ENCODE measurements at places on chromosomes 12 and 14. TPM values are rescaled to one million over a fixed set of nuclear protein-coding genes. Genes with fewer than 3 reads are reported as not detected.

- DNase-seq, result no peak
Measured at GRCh38 chr12:121798787-121799155, 5.0 kb upstream of the SETD1B start.

DNA sequence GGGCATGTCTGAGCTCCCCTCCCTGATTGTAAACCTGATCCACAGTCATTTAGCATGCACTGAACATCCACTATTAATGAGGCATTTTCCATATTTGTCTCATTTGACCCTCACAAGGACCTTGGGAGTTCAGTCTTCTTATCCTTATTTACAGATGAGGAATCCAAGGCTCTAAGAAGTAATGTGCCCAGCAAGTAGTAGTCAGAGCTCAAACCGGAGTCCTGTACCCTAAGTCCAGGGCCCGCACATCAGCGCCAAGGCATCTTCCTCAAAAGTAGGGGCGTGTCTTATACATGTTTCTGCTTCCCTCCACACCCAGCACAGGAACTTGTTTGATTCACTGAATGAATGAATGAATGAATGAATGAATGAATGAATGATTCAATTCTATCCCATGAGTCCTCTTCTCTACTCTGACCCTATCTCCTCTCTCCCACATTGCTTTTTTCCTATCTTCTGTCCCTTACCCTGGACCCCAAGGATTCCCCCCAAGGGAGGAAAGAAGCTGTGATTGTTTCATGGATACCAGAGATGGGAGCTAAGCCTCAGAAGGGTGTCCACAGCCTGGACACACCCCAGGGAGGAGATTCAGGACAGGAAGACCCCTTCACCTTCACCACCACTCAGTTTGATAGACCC, 21.8 kb upstream of the KRT8 start:
- no peak for DNase-seq

DNA sequence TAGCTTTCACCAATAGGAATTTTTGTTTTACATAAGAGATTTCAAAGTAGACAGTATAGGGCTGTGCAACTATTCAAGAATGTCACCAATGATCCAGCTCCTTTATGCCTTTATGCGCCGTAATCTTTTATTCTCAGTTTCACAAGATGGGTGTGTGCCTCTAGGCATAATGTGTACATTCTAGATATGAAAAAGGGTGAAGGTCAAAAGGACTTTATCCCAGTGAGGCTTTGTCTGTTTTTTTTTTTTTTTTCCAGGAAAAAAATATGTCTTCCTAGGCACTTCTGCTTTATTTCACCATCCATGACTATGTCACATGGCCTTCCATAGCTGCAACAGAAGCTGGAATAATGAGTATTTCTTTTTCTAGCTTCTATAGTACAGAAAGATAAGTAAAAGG, 142.3 kb upstream of the IGF1 start:
- DNase-seq, result no peak

GRCh38 chr14:65369560-65369959, 43.0 kb upstream of the FUT8 start:
- DNase-seq, result no peak

- DNase-seq, result no peak
Measured at GRCh38 chr12:97862072-97862471, 399.5 kb downstream of the RMST start.

- DNase-seq, result no peak
Measured at GRCh38 chr14:34684578-34684977, 29.8 kb downstream of the CFL2 start.

DNA sequence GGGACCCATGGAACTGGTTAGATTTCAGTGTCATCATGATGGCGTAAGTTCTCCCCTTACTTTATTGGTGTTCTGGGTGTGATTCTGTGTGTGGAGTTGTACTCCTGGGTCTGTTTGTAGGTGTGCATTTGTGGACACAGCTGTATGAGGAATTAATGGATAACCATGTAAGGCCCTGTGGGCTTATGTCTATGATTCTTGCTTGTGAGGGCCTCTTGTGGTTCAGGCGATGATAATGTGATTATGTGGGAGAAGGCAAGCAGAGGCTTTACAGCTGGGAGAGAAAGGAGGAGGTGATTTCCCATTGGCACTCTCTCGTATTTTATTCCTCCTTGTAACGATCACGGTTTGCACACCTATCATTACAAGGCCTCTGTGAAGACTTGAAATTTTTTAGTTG, 96.1 kb downstream of the SCN8A start:
- no peak for DNase-seq

GRCh38 chr14:75429562-75429961, 1.7 kb downstream of the JDP2 start:
- DNase-seq, result no peak

DNA sequence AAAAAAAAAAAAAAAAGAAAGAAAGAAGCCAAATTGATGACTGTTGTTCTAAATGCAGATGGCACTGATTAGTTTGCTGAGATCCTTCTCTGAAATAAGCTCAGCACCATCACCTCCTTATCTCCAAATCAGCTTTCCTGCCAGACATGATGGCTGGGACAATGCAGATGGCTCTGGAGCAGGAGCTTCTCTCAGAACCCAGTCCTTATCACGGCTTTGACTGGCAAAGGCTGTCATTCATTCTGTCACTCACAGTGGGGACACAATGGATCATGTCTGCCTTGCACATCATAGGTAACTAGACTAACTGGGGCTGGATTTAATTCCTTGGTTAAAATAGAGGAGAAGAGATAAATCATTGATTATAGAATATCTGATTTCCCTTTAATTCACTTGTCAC, 146.3 kb downstream of the PDZRN4 start:
- DNase-seq, result no peak

- no peak for DNase-seq
Measured at GRCh38 chr14:28769276-28769880, 2.8 kb downstream of the FOXG1 start.

DNA sequence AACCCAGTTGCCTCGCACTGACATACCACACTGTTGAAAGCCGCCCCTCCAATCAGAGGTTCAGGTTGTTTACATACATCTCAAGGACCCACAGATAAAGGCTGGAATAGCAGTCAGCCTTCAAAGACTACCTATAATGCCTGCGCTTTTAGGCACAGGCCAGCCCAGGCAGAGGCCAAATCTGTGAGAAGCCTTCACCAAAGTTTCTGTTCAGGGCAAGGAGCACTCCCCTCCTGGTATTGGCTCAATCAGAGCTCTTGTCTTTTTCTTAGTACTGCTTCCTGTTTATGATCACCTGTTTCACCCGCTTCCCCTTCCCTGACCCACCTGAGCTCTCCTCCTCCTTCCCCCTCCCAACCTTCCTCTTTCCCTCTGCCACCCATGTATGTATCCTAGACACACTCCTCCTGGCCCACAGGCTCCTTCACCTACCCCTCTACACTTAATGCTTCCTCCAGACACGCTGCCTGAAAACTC, 34.8 kb downstream of the DUSP16 start:
- no peak for DNase-seq

GRCh38 chr12:81797100-81797499, 38.0 kb upstream of the PPFIA2 start:
- no peak for DNase-seq

DNA sequence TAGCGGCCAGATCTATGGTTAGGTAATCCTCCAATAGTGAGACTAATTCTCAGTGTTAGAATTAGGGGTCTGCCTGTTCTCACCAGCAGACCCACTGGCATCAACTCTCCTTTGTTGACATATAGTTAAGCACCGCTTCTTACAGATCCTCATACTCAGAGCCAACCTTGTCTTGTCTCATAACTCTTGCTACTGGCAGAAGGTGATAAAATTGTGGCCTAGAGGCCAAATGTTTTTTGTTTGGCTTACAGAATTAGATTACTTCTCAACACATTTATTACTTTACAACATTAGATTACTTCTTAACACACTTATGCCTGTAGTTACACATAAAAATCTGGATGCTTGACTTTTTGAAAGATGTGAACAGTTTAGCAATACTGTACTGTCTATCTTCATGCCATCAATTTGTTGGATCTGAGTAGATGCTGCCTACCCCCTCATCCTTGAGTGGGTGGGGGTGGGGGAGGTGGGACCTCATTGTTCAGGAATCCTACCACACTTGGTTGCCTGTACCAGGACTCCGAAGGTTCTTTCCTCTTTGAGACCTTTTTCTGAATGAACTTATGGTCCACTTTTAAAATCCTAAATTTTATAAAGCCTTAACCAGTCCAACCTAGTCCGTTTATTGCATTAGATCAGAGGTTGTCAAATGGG, 7.0 kb downstream of the MTHFD1 start:
- no peak for DNase-seq

DNA sequence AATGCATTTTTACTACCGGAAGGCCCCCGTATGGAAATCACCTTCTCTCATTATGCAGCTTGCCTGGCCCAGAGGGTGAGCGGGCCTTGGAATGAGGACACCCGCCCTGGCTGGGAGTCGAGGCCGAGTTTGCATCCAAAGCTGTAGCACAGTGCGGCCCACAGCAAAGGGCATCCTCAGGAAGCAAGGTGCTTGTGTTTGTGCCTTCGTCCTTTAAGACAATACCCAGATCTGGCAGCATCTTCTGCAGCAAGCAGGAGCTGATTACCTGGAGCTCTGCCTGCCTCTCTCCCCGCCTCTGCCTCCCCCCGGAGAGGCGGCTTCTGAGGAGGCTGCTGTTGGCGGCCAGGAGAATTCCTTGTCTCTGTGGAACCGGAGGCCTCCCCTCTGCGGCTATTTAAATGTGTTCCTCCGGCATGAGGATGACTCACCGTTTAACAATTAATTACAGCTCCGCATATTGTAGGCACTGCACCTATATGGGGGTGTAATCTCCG, 145.3 kb downstream of the CACNA1C start:
- peak; percentile 77 for DNase-seq

GRCh38 chr12:10668526-10668925, 5.3 kb downstream of the STYK1 start:
- DNase-seq, result no peak

DNA sequence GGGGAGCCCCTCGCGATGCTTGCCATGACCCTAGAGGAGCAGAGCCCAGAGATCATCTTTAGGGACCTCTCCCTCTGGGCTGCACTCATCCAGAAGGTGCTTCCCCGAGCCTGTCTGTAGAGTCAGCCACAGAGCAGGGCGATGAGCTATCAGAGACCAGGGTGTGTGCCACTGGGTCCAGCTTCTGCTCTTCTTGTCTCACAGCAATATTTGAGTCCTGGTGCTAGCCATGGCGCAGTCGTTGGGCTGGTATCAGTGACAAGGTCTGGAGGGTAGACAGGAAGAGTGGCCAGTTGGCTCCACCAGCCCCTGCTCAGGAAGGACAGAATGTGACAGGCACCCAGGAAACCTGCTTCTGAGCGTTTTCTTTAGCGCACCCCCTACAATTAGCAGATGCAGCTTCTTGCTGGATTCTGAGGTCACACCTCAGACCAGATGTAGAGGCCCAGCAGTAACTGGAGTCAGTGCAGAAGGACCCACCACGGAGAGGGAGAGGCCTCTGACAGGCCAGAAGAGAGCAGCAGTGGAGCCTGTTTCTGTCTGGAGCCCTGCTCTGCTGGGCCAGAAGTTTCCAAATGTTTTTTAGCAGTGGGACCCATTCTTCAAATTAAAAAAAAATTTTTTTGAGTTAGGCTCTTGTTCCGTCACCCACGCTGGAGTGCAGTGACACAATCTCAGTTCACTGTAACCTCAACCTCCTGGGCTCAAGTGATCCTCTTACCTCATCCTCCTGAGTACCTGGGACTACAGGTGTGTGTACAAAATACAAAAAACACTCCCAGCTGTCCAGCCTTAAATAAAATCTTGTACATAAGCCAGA, 23.7 kb downstream of the ANKRD9 start:
- DNase-seq, result no peak

DNA sequence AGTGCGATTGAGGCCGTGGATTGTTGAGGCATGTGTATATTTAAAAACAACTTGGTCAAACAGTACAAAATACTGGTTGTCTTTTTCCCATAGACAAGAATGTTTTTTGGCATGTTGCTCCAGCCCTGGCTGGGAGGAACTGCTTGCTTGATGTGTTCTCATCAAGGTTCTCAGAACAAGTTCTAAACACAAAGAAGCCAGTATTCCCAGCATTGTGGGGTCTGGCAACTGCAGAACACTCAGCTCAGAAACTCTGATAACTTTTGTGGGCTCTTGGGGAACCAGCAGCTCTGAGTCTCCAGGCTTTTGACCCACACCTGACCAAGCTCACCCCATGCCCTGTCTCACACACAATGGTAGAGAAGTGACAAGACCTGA, 27.1 kb upstream of the DICER1 start:
- no peak for DNase-seq

DNA sequence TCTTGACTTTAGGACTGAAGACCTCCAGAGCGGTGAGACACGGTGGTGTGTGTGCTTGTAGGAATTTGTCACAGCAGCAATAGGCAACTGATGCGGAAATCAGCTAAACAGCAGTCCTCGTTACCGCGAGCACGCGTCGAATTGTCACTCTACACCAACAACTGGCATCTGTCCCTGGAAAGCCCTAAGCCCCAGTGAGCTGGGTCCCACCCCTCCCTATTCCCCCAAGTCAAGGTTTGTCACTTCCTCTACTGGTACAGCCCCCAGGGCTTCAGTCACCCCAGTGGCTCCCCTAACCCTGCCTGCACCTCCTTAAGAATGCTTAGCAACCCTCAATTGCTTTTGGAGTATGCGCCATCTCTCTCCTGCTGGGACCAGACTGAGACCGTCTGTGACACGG, 173.6 kb downstream of the PIWIL1 start:
- no peak for DNase-seq

GRCh38 chr14:89549381-89550125, 132.5 kb upstream of the FOXN3 start:
- no peak for DNase-seq

GRCh38 chr14:37466623-37467088, 128.4 kb downstream of the FOXA1 start:
- DNase-seq, result no peak

- no peak for DNase-seq
Measured at GRCh38 chr12:74725154-74725553, 187.5 kb downstream of the ATXN7L3B start.

- no peak for DNase-seq
Measured at GRCh38 chr14:100815478-100816285, 10.2 kb upstream of the MEG3 start.

- DNase-seq, result no peak
Measured at GRCh38 chr14:23297611-23298277, 4.9 kb downstream of the PPP1R3E start.

DNA sequence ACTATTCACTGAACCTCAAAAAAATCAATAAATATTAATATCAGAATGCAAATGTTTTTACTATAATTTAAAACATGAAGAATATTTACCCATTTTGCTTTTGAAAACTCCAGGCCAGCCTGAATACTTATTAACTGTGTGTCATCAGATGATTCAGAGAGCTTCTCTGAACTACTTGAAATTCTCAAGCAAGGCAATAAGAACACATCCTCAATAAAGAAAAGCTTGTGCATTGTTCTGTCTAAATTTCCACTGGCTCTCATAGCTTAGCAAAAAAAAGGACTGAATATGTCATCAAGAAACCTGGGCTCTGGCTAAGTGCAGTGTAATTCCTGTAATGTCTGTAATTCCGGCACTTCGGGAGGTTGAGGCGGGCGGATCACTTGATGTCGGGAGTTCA, 194.1 kb downstream of the BTG1 start:
- no peak for DNase-seq

FSCB gene
- not detected for total RNA-seq

AKAP6 gene
- total RNA-seq, result 2.3 TPM

CKAP4 gene
- total RNA-seq, result 55.8 TPM

NR1H4 gene
- 10.7 TPM for total RNA-seq

ANKS1B gene
- total RNA-seq, result 5.6 TPM

BDKRB2 gene
- total RNA-seq, result 0.87 TPM

KLRK1 gene
- total RNA-seq, result not detected

MMP19 gene
- total RNA-seq, result not detected

CHD8 gene
- 21.0 TPM for total RNA-seq

TAS2R42 gene
- total RNA-seq, result not detected

PMCH gene
- not detected for total RNA-seq

TMEM117 gene
- 16.7 TPM for total RNA-seq

PTHLH gene
- total RNA-seq, result 8.3 TPM

CLEC1B gene
- not detected for total RNA-seq

SMIM41 gene
- not detected for total RNA-seq

CMA1 gene
- total RNA-seq, result not detected

SRGAP1 gene
- total RNA-seq, result 30.0 TPM
